ENCODE measurements at places on chromosomes 16 and 17. TPM values are rescaled to one million over a fixed set of nuclear protein-coding genes. Genes with fewer than 3 reads are reported as not detected.

ADCY9 gene
- total RNA-seq: 29.8 TPM

KCNJ12 gene
- total RNA-seq: 2.7 TPM

NLRC5 gene
- total RNA-seq: 8.8 TPM

UMOD gene
- not detected for total RNA-seq

RRAD gene
- 4.3 TPM for total RNA-seq

DPEP1 gene
- total RNA-seq: 0.18 TPM

NPIPB8 gene
- total RNA-seq: not detected

KRT222 gene
- total RNA-seq: not detected

SRR gene
- total RNA-seq: 11.8 TPM

SP6 gene
- 4.0 TPM for total RNA-seq

ABI3 gene
- total RNA-seq: not detected

DPEP3 gene
- not detected for total RNA-seq

All from Panc1 (cell line).